EH (cell line): ENCODE measurements at places on chromosomes 11 and 22.

DNA sequence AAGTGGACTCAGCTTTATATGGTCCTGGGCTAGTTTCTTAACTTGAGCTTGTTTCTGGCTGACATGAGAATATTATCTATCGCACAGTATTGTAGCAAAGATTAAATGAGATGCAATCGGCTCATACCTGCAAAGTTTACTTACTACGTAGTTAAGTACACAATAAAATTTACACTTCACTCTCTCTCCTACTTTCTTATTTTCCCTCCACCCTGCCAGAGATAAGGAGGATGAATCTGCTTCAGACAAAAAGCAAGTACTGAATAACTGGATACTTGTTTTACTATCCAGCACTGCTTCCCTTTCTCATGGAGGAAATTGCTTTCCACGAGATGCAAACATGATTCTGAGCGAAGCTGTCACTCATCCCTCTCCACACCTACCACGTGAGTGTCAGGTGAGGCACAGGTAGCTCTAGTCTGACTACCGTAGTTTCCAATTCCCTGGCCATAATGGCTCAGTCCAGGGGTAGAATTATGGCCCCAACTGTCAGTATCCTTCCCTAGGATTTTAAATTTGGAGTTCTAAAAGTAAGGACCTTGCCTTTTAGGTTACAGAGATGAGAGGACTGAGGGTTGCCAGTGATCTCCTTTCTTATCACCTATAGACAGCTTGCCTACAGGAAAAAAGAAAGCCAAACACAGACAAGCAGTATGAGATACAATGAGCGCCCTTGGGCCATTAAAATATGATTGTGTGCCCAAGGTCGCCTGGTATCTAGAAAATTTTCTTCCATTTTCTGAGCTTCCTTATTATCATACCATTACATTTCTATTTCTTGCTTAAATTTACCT, 39.8 kb downstream of the GAB2 start:
- no peak for DNase-seq

DNA sequence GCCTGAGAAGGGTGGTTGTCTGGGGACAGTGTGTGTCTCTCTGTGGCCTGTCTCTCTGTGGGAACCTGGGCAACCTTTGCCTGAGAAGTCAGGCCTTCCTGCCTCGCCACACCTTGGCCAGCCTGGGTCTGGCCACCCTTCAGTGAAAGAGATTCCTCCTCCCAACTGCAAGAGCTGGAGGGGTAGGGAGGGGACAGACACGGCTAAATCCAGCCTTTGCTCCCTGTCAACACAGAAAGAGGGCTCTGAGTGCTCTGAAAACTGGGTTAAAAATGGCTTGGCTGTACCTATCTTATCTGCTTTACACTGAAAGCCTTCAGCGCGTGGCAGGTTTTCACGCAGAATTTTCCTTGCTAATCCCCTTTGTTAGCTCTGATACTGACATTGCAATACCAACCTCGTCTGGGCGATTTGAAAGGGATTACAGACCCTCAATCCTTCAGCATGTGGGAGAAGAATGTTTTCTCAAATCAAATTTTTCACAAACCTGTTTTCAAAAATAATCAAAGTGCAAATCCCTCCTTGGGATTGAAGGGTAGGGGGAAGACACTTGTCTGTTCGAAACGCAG, 163.7 kb downstream of the DSCAML1 start:
- no peak for DNase-seq

DNA sequence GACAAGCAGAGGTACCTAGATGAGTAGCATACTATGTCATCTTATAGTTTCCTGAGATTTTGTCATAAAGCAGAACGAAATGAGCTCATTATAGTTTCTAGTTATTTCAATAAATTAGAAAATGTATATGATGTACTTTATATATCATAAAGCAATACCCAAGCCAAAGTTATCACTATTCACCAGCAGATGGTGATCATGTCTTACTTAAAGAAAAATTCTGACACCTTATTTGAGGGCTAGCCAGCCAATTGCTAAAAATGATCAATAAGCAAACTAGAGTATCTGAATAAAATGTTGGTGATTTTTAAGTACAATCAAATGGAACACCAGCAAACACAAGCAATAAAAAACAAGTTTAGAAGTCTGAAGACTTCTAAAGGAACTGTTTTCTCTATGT, 44.1 kb downstream of the RSF1 start:
- peak; percentile 25 for DNase-seq

- DNase-seq, result peak; percentile 59
Measured at GRCh38 chr11:85884581-85885021, 29.4 kb downstream of the CCDC83 start.

DNA sequence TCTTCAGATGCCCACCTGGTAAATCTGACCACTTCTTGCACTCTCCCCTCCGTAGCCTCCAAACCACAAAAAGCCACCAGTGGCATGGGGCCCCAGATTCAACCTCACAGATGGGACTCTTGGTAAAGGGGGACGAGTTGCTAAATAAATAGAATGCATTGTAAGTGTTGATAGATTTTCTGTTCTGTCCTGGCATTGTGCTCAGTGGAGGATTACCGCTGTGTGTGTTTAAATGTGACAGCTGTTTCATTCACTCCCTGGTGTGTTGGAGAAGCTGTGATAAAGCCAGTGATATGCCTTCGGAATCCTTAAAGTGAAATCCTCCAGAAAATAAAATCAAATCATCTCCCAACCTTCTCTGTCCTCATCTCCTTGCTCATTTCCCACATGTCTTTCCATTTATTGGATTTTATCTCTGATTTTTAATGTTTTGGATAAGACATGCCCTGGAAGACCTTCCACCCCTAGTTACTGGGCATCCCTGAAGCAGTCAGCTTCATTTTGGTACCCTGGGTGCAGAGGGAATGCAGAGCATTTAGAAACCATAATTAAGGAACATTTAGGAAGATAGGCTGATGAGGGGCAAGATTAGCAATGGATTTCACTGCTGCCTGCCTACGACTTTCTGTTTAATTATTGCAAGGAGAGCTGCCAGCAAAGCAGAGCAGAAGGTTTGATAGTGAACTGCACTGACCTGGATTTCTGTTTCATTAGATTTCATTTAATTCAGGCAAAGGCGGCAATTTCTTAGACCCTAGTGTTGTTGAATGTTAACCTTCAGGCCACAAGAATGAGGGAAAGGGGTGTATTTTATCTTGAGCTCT, 460.9 kb upstream of the KIRREL3 start:
- DNase-seq, result no peak

DNA sequence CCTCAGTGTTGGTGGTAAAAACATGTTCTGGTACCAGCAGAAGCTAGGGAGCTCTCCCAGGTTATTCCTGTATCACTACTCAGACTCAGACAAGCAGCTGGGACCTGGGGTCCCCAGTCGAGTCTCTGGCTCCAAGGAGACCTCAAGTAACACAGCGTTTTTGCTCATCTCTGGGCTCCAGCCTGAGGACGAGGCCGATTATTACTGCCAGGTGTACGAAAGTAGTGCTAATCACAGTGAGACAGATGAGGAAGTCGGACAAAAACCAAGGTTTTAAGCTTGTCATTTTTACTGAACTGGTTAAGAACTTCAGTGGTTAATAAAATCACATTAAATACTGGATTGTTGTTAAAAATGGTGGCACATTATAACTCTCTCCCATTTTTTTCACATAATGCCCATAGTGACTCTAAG, 42.6 kb upstream of the VPREB1 start:
- no peak for DNase-seq

DNA sequence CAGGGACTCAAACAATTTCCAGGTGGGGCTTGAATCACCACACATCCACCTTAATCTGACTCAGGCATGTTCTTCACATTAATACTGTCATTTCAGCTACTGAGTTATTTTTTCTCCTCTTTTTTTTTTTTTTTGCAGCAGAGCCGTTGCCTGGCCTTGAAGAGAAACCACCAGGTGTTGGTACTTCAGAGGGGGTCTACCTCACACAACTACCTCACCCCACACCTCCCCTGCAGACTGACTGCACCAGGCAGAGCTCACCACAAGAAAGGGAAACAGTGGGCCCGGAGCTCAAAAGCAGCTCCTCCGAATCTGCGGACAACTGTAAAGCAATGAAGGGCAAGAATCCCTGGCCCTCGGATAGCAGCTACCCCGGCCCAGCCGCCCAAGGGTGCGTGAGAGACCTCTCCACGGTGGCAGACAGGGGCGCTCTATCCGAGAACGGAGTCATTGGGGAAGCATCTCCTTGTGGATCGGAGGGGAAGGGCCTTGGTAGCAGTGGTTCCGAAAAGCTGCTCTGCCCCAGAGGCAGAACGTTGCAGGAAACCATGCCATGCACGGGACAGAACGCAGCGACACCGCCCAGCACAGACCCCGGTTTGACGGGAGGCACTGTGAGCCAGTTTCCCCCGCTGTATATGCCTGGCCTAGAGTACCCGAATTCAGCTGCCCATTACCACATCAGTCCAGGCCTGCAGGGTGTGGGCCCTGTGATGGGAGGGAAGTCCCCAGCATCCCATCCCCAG, 15.1 kb upstream of the SLC25A18 start:
- DNase-seq, result no peak

DNA sequence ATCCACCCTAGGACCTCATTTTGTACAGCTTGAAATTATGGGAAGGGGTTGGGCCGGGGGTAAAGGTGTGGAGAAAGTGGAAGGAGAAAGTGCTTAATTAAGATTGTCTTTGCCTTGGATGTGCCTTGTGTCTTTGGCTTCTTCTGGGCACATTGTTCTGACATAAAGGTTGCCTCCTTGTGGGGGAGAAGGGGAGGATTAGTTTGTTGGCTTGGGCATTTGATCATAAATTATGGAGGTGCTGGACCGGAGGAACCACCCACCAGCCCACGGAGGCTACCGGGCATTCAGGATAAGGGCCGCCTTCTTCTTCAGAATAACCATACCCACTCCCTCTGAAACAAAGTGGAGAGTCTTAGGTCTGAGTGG, 1.3 kb downstream of the PAFAH1B2 start:
- peak; percentile 54 for DNase-seq

GRCh38 chr11:7480113-7480512, 5.2 kb upstream of the OLFML1 start:
- DNase-seq, result no peak

DNA sequence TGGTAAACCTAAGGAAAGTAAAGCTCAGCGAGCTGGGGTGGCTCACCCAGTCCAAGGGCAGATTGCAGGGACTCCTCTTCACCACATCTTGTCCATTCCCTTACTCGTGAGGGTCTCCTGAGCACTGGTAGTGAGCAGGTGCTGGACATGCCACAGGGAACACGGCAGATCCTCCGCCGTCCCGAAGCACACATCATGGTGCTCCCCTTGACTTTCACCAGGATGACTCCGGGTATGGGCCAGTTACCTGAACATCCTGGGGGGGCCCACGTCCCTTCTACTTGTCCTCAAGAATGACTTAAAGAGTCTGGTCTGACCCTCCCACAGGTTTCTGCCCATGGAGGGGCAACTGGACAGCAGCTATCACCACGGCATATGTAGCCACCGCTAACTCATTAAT, 8.0 kb upstream of the SF1 start:
- DNase-seq, result no peak

- DNase-seq, result peak; percentile 72
Measured at GRCh38 chr11:77091146-77091940, 11.3 kb upstream of the OMP start.

DNA sequence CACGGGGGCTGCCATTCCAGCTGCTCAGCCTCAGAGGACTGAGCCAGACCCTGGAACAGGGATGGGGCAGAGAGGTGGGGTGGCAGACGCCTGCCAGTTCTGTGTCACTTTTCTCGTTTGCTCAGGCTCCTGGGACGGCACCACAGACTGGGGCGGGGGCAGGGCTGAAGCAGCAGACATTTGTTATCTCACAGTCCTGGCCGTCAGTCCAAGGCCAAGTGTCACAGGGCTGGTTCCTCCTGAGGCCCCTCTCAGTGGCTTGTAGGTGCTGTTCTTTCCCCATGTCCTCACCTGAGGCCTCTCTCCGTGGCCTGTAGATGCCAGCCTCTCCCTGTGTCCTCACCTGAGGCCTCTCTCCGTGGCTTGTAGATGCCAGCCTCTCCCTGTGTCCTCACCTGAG, 24.7 kb downstream of the TPCN2 start:
- DNase-seq, result no peak

DNA sequence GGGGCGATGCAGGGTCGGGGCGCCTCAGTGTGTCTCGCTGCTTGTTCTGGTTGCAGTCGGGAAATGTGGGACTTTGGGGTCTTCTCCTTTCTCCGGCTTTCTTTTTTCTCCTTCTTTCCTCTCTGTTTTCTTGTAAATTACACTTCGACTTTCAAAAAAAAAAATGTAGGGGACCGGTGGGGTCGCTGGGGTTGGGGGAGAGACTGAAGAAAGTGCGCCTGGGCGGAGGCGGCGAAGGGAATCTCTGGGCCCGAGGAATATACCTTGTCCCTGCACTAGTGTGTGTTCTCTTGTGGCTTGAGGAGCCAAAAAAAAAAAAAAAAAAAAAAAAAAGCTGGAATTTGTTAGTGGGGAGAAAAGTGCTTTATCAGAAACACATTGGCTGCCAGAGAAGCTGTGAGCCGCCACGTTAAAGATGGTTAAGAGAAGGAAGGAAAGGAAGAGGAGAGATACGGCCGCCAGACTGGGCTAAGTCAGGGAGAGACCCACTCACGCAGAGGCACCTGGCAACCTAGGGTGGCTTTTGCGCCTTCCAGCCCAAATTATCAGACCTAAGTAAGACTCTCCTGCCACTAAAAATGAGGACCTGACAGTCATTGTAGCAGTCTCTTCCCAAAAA, 8.4 kb upstream of the FLI1 start:
- no peak for DNase-seq

- peak; percentile 40 for DNase-seq
Measured at GRCh38 chr11:129766898-129767604, 48.6 kb upstream of the TMEM45B start.

GRCh38 chr22:40123387-40123786, 54.3 kb upstream of the TNRC6B start:
- DNase-seq, result no peak

DNA sequence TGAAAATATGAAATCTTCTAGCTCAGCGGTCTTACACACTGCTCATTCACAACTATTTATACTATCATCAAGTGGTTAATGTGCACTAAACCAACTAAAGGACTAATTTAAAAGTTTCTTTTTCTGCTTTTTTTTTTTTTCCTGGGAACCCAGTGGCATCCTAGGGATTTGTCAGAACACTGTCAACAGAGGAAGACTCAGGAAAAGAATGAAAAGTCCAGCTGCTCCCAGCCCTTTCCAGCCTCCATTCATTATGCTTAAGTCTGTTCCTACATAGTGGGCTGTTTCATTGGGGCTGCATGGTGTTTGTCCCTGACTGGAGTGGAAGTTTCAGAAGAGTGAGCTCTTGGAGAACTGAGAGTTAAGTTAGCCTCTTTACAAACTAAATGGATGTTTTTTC, 391.1 kb downstream of the AASDHPPT start:
- no peak for DNase-seq

- DNase-seq, result peak; percentile 66
Measured at GRCh38 chr11:56841210-56841810, 92.8 kb upstream of the OR9G4 start.

DNA sequence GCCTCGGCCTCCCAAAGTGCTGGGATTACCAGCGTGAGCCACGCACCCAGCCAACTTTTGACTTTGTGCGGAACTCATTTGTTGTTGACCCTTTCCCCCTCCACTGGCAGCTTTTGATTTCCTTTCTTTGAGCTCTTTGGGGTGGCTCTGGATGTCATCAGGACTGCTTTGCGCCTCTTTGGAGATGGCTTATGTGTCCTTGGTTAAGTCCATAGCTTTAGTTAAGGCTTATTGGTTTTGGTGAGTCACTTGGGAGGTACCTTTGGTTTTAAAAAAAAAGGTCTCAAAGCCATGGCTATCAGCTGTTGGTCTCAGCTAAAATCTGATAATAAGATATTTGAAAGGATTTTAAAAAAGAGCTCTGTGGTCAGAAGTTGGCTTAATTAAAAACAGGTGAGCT, 5.1 kb upstream of the ARSA start:
- DNase-seq, result no peak
